ENCODE measurements at places on chromosomes 2 and 18.

DNA sequence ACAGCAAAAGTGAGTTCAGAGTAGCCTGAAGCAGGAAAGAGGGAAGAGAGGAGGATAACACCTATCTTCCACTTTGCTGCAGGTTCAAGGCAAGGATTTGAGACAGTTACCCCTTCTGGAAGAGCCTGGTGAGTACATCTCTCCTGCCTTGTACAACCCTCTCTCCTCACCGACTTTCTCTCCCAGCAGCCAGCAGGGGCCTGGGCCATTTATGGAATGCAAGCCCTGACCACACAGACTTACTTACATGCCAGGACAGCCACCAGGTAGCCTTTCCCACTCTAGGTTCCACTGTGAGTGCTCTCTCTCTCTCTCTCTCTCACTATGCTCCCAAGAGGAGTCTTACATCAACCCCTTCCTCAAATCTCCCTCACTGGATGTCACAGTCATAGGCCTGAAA lies 57.0 kb downstream of the BCL11A start:
- DNase-seq: no peak

GRCh38 chr2:147177071-147177857 lies 667.6 kb upstream of the ACVR2A start:
- no peak for DNase-seq

GRCh38 chr2:239687441-239687840 lies 286.6 kb upstream of the HDAC4 start:
- DNase-seq: no peak

GRCh38 chr2:5969303-5969702 lies 277.1 kb downstream of the SOX11 start:
- DNase-seq: no peak

GRCh38 chr2:239543702-239544101 lies 142.9 kb upstream of the HDAC4 start:
- DNase-seq: no peak

GRCh38 chr18:79936641-79937040 lies 14.8 kb downstream of the SLC66A2 start:
- DNase-seq: no peak

DNA sequence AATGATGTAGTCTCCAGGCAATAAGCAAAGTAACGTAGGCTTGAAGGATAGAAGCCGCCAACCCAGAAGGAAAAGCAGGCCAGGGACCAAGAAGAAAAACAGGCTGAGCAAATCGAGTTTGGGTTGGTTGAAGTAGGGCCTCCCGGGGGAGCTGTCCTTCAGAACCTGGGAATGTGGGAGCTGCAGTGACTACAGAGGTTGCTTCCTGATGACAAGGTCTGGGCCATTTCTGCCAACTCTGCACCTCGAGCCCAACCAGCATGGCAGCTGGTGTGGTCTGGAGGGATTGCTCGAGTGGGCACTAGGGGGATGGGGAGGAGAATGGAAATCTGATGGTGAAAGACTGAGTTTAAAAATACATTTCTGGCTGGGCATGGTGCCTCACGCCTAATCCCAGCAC lies 14.1 kb downstream of the ACMSD start:
- DNase-seq: no peak

GRCh38 chr2:75108937-75109482 lies 90.3 kb downstream of the TACR1 start:
- DNase-seq: no peak

- no peak for DNase-seq
Observed at GRCh38 chr2:85675866-85676548, 8.0 kb upstream of the SFTPB start.

DNA sequence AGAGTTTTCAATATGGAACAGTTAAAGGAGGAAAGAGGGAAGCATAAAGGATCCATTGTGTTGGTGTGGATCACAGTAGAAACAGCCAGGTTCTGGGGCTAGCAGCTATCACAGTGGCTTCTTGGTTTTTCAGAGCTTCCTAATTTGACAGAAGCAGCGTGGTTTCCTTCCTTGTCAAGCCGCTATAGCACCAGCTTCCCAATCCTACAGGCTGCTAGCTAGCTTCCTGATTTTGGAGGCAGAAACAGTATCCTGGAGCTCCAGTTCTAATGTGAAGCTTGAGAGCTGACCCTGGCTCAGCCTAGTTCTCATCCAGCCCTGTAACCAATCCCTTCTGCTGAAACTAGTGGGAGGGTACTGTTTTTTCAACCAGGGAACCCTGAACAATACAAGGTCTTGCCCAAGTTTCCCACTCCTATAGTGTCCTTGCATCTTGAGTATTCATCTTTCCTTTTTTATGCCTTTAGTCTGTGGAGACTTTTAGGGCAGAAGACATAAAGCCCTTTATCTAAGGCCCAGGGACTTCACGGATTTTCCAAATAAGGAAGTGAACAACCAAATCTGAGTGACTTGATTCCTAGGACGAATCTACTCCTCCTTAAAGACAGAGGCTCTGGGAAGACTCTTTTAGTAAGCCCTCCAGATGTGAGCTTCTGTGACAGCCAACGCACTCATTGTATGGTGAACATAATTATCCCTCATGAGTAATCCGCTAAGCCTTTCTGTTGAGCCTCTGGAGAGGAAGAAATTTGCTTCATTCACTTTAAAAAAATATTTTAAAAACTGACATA lies 33.8 kb downstream of the CCDC93 start:
- no peak for DNase-seq

GRCh38 chr2:143125717-143126116 lies 3.5 kb upstream of the ARHGAP15 start:
- no peak for DNase-seq

GRCh38 chr18:55318951-55319441 lies 269.0 kb downstream of the TCF4 start:
- no peak for DNase-seq

DNA sequence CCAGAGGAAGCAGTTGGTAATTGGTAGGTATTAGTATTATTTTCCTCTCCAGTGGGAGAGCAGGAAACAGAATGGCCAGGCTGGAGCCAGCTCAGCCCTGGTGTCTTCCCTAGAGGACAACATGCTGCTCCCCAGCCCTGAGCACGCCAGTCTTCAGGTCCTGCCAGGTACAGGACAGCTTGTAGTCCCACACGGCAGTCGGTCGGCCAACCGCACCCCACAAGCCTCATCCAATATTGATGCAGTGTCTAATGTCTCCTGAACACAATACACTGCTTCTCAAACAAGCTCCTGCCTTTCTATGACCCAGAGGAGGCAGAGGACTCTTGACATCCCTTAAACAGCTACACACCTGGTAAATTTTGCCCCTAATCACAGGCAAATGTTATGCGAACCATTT lies 71.0 kb upstream of the PPP1CB start:
- no peak for DNase-seq

- DNase-seq: no peak
Observed at GRCh38 chr2:221124532-221125240, 447.4 kb downstream of the EPHA4 start.

DNA sequence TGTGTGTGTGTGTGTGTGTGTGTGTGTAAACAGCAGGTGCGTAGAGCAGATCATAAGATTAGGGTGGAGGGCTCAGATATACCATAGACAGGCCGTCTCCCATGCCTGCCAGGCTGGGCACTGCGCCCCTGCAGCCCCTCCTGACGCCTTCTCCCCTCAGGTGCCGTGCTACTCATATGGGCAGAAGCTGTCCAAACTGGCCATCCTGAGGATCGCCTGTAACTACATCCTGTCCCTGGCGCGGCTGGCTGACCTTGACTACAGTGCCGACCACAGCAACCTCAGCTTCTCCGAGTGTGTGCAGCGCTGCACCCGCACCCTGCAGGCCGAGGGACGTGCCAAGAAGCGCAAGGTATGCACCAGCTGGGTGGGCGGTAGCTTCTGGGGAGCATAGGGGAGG lies 10.0 kb downstream of the ATOH8 start:
- no peak for DNase-seq

DNA sequence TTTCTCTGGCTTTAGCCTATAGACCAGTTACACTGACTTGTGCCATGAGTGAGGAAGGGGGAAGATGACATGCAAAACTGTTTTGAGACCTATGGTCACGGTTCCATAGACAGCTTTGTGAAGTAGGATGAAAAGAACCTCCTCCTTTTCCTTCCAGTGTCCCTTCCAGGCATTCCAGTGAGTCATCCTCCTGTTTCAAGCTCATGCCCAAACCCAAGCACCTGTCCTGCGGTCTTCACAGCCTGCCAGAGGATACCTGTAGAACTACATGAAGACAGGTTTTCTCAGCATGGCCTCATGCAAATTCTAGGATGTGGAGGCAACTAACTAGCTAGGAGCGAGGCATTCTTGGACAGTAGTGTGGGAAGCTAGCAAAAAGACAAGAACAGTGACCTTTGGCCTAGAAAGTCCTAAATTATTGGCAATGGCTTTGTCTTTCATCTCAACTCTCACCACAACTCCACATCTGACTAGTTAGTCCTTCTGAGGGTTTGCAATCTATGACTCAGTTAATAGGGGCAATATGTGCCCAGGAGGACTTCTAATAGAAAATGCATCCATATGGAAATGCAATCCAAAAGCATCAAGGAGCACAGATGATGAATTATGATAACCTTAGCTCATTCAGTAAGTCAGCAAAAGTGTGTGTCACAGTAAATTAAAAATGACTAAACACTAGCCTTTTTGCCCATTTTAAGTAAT lies 154.7 kb downstream of the RBM43 start:
- no peak for DNase-seq

DNA sequence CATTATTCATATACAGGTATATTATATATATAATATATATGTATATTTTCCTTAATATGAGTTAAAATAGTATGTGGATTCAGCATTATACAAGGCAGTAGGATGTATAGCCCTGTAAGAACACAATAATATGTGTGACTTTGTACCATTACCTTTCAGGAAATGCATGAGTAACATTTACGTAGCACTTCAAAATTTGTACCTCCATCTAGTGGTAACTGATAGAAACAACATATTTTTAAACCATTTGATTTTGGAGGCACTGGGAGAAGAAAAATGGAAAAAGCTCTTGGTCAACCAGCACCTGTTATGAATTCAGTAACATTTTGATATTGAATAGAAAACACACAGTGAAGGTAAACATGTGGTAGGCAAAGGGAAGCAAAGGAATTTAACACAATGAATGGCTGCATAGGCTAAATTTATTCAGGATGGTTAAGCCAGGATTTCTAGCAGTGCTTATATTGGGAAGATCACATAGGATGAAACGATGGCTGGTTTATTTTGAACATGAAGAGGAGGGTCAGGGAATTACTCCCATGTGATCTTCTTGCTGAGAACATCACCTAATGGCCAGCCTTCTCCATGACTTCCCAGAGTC lies 565.5 kb downstream of the CCDC85A start:
- no peak for DNase-seq

GRCh38 chr18:4385876-4386275 lies 69.2 kb downstream of the DLGAP1 start:
- DNase-seq: no peak

GRCh38 chr2:231127936-231128335 lies 3.1 kb upstream of the HTR2B start:
- DNase-seq: no peak

GRCh38 chr2:170202437-170202836 lies 24.5 kb downstream of the MYO3B start:
- no peak for DNase-seq

DNA sequence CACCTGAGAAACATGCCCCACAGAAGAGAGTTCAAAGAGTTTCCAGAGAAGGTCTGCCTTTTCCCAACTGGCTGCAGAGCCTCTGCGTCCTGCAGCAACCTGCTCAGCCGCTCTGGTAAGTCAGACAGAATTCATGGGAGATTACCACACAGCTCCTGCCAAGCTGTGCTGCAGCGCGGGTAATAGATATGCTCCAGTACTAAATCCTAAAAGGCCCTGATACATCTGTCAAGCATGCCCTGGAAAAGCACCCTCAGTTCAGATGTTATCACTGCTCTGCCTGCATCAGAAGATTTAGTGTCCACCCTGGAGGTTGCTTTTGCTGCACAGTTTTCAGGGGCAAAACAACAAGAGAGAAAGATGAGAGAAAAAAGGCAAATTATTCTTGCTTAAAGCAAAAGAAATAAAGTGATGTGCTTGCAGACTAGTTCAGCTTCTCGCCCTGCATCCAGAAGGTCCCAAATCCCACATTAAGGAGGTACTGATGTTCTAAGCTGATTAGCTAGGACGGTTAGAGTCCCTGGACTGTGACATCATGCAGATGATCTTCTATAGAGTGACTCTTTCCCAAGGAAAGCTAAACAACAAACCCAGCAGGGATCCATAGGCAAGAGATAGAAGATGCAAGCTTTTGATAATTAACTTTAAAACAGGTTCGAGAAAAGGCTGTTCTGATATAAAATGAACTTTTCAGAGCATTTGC lies 488.6 kb downstream of the BCL11A start:
- no peak for DNase-seq

DNA sequence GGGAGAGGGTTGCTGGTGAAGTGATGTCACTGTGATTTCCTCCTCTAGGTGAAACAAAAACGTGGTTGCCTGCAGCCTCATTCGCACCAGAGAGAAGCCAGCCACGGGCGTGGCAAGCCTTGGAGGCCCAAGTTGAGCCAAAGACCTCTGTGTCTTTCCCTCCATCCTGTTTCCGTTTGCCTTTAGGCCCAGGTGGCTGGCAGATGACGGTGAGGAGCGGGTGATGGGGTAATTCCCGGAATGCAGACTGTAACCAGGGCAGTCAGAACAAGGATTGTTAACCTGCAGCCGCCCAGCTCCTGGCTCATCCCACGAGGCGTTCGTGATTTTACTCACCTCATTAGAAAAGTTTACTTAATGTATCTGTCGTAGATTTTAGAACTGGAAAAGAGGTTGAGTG lies 14.4 kb downstream of the CTIF start:
- DNase-seq: no peak

DNA sequence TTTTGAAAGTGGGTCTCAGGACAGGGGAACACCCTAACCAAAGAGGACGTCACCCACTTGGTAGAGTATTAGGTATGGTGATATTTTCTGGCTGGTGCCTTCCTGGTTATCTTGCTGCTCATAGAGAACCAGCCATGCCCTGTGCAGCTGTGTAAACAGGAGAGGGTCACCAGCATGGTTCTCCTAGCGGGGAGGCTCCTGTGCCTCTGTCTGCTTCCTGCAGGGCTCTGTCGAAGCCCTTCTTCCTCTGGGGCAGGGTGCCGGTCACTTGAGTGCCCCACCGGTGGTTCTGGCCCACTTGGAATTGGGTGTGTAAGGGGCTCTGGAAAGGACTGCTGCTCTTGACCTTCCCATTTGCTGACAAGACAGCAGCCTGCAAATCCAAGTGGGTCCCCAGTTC lies 131.6 kb upstream of the MSH6 start:
- no peak for DNase-seq

Measured in stimulated activated CD4-positive, alpha-beta T cell treated with anti-CD3 and anti-CD28 coated beads, Interleukin-1b, Interleukin-23, amount 100 ng/mL, for 4 hours (primary cell).